NB4 (cell line): ENCODE measurements at places on chromosomes 4 and X.

- DNase-seq, result no peak
These were observed 13.9 kb upstream of the BEX4 start for GRCh38 chrX:103201041-103201440.

- DNase-seq, result peak; percentile 30
These were observed 68.4 kb downstream of the MAOB start for GRCh38 chrX:43813898-43814297.

- no peak for DNase-seq
These were observed 25.8 kb upstream of the STBD1 start for GRCh38 chr4:76280488-76281441.

DNA sequence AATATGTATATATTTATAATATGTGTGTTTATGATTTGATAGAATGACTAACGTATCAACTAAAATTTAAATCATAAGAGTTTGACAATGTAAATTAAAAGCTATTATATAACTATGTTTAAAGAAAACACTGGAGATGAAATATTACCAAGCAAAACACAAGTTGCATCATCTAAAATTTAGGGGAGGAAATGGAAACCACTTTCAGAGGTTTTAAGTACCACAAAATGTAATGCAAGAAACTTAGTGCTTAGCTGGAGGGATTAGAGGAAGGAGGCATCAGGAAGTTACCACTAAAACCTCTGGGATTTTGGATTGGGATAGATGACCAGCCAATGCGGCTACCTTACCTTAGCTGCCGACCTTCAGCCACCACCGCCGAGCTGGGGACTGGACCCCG is 1192.1 kb upstream of the PRKX start:
- peak; percentile 8 for DNase-seq

DNA sequence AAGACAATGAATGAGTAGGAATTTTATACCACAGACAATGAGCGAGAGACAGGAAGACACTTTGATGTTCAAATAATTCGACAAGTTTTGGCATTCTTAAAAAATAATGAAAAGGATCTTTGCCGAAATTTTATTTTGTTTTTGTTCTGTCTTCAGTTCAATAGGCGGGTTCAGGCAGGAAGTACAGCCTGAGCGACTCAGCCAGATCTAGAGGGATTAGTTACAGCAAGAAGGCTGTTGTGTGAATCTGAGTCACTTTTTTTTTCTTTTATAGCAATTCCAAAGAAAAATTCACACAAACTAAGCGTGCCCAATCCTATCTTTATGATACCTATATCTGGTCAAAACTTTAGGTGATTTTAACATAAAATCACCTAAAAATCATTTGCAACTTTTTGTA is 505.4 kb upstream of the FAM241A start:
- no peak for DNase-seq
